ENCODE measurements at places on chromosomes 3 and 15. TPM values are rescaled to one million over a fixed set of nuclear protein-coding genes. Genes with fewer than 3 reads are reported as not detected.

Gene GP5
- total RNA-seq: 0.29 TPM

Gene GOLGA8M
- 0.39 TPM for total RNA-seq

Gene CPNE4
- total RNA-seq: not detected

Gene UBL7
- 47.4 TPM for total RNA-seq

Gene CNTN3
- total RNA-seq: not detected

Gene C3orf20
- not detected for total RNA-seq

Gene VILL
- 6.7 TPM for total RNA-seq

Gene SNRPN
- 86.8 TPM for total RNA-seq

Gene NANOGP8
- total RNA-seq: not detected

Gene FSIP1
- total RNA-seq: 0.73 TPM

Gene GOLGA6D
- not detected for total RNA-seq

Gene GOLGA8Q
- not detected for total RNA-seq

Gene FOXP1
- 54.8 TPM for total RNA-seq

Gene CILP
- total RNA-seq: 0.12 TPM

Gene LMCD1
- 23.9 TPM for total RNA-seq

Gene BNC1
- total RNA-seq: 6.6 TPM

Gene CLDN11
- 111 TPM for total RNA-seq

Gene IMPG2
- 0.99 TPM for total RNA-seq

Gene GPR87
- 0.53 TPM for total RNA-seq

Gene GNAT1
- not detected for total RNA-seq

Gene IL17RD
- total RNA-seq: 3.2 TPM

Gene SLC28A1
- total RNA-seq: not detected

Gene CCDC9B
- 11.8 TPM for total RNA-seq

Gene SYNM
- total RNA-seq: 8.3 TPM

Gene PGBD4
- total RNA-seq: 1.5 TPM

Gene WDR72
- not detected for total RNA-seq

Gene TMA7
- 429 TPM for total RNA-seq
